Activated CD4-positive, alpha-beta T cell treated with anti-CD3 and anti-CD28 coated beads for 48 hours (primary cell): ENCODE measurements at places on chromosomes 5 and 9.

GRCh38 chr9:129175825-129176633, 2.0 kb downstream of the IER5L start:
- peak; percentile 83 for DNase-seq

DNA sequence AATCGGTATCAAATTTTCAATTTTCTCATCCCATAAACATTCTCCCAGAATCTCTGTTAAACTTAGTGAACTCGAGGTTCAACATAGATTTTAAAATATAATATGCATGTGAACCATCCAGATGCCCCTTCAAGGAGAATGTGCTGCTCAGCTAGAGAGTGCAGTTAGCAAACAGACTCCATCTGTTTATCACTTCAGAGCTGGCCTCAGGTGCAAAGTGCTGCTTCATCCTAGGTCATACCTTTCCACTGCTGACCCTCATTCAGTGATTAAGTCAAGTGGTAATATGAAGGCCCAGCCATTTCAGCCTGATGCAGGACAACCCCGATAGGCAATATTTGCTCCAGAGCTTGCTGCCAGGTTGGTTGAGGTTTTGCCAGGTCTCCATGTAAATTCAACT, 339.0 kb upstream of the POU5F2 start:
- no peak for DNase-seq

GRCh38 chr5:27325513-27325912, 287.1 kb upstream of the CDH9 start:
- no peak for DNase-seq

DNA sequence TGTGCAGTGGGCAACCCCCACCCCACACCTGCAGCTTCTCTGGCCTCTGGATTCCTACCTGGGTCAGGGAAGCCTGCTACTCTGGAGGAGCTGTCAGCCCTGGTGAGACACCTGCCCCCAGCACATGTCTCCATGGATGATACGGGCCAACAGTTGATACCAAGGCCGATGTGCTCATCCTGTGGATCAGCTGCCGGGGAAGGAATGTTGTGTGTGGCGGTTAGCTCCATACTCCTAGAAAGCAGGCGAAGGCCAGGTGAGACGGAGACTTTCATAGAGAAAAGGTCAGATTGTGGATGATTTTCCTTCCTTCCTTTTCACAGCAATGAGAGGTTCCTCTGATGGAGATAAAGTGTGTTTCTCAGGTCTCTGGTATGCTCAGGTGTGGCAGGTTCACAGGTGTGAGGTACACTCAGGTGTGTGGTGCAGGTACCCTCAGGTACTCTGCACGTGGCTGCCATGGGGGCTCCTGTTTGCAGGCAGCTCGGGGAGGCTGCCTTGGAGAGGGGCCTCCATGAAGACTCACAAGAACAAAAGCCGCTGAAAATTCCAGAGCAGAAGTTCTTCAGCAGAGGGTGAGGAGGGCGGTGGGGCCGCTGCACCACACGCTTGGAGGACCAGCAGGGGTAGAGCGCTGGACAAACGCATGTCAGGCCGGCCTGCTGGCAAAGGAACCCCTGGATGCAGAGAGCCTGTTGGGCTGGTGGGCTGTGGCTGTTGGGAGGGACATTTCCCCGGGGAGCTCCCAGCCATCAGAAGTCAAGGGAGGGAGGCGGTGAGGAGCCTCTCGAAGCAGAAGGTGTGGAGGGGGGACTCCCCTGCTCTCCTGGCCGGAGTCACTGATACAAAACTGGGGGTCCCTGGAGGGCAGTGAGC, 5.1 kb upstream of the AHRR start:
- DNase-seq = no peak

- DNase-seq = no peak
These were observed 86.8 kb downstream of the SLC24A2 start for GRCh38 chr9:19701991-19702390.

DNA sequence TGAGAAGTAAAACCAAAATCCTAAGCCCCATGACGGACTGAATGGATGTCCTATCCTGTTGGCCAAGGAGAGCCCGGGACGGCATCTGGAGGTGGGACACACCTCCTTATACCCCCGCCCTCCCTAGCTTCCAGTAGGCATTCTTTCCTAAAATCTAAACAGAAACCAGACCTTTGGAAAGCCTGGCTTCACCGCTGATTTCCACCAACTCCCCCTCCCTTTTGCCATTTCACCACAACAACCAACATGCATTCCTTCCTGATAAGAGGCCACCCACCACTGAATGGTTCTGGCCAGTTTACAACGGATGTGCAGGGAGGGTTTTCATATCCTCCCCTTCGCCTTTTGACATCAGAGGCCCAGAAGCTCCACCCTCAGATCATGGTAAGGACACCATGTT, 9.2 kb upstream of the RARS1 start:
- DNase-seq = no peak

DNA sequence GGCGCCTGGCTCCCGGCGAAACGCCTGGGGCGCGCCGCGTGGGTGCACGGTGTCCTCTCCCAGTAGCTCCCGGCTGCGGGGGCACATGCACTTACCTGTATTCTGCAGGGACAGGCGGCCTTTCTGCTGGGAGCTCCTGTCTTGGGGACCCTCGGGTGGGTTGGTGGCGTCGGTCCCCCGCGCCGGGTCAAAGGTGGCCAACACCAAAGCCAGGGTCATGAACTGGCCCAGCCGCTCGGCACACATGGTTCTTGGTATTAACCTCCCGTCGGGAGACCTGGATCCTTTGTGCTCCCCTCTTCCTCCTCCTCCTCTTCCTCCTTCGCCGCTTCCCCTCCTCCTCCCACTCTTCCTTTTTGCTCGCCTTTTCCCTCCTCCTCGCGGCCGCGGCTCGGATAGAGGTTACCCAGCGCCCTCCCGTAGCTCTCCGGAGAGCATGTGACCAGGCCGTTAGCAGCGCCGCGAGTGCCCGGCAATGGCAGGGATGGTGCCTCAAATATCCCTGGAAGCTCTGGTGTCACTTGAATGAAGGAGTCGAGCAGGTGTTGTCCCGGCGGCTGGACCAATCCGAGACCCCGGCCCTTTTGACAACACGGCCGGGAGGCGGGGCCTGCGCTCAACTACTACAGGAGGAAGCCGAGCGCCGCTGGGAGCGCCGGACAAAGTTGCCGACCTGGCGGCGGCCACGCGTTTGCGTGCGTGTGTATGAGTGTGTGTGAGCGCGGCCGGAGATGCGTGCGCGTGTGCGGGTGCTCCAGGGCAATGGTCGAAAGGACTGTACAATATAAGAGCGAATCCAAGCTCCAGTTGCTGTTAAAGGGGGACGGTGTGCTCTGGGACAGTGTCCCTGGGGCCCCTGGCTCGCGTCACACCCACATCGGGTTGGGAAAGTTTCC, at the start of gene STC2:
STC2 (minus strand) TSS at position 467 of the 896 bp plus-strand sequence; CDS start at position 246, 221 bp downstream.
- peak; percentile 88 for DNase-seq

GRCh38 chr9:5895782-5896181, 5.1 kb downstream of the MLANA start:
- no peak for DNase-seq

DNA sequence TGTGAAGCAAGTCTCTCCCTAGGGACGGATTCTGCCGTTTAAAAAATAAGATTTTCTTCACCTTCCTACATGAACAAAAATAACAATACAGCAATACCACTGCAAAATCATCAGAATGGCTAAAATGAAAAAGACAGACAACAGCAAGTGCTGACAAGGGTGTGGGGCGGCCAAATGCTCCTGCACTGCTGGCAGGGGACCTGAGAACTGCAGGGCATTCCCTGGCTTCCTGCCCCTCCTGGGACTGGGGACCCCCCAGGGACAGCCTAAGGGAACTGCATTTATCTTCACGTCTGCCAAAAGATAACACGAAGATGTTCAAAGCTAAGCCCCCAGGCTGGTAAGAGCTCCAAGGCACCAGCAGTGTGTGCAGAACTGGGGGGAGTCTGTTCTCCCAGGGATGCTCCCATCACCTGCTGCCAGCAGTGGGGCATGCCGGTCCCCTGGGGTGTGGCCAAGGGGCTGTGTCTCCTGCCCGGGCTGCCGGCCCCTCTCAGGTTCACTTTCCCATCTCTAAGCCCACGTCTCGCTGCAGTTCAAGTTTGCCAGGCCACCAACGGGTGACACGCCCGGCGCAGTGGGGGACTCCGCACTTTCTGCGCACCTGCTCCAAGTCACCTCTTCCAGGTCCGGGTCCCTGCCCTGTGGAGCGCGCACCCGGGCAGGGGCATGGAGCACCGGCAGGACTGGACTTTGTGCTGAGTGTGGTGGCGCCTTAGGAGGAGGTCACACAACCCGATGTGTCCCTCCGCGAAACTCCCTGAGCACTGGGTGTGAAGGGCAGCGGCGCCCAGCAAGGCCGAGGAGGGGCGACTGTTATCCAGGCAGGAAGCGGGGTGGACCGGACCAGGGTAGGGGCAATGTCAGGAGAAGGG, 4.5 kb upstream of the EGFL7 start:
- no peak for DNase-seq

DNA sequence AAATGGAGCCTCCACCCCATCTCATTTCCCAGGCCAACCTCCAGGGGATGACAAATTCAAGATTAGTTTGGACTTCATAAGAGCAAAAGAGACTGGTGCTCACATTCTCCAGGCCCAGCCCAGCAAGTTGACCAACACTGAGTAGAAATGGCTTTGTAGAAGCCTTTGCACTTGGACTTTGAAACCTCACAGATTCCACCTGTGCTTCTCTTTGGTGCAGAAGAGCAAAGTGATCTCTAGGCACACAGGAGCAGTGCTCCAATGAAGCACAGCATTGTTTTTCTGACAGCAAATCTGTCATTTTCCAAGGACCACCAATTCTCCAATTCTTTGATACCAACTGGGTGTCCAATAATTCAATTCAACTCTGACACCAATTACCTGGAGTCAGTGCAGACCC, 17.1 kb upstream of the RNF145 start:
- DNase-seq = no peak

DNA sequence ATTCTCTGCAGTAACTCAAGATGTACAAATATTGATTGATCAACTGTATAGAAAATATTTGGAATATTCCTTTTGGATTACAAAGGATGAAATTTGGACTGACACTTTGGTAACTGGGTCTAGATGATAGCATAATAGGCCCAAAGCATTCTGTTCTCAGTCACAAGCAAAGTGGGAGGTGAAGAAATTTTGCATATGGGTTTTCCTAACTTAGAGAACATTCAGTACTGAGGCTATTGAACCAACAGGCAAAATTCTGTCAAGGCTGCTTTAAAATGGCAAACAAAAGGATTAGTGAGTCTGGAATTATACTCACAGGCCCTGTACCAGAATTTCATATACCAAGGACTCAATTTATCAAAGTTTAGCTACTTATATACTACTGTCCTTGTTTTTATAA, 1020.6 kb downstream of the TLE4 start:
- no peak for DNase-seq

DNA sequence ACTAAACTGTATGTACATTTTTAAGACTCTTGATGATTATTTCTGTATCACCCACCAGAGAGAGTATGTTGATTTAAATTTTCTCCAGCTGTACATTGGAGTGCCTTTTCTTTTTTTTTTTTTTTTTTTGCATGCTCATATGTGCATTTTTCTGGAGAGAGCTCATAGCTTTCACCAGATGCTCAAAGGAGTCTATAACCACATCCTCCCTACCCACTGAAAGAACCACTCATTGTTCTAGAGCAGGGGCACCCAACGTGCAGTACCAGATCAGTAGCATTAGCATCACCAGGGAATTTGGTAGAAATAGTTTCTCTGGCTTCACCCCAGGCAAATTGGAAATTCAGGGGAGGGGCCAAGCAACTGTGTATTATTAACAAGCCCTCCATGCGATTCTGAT, 53.9 kb upstream of the TMEM171 start:
- DNase-seq = no peak

DNA sequence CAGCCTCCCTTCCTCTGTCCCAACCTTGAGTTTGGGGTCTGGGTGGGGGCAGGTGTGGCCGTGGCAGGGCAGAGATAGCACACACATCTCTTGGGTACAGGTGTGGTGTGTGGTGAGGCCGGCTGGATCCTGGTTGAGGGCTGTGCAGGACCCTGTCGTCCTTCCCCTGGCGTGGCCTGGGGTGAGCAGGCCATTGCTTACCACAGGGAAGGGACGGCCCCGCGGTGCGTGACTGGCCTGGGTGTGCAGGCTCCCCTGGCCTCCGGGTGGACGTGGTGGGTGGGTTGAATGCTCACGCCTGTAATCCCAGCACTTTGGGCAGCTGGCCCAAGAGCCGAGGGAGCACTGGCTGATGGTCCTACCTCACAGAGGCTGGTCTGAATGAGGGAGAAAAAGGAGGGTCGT, 1.2 kb downstream of the ARRDC1 start:
- no peak for DNase-seq

- DNase-seq = no peak
These were observed 17.9 kb downstream of the ERAP1 start for GRCh38 chr5:96789794-96790330.

- DNase-seq = no peak
These were observed 12.5 kb downstream of the CAMK2A start for GRCh38 chr5:150277043-150277442.

GRCh38 chr9:35114840-35115628, 628 bp downstream of the ATOSB start:
- peak; percentile 55 for DNase-seq

DNA sequence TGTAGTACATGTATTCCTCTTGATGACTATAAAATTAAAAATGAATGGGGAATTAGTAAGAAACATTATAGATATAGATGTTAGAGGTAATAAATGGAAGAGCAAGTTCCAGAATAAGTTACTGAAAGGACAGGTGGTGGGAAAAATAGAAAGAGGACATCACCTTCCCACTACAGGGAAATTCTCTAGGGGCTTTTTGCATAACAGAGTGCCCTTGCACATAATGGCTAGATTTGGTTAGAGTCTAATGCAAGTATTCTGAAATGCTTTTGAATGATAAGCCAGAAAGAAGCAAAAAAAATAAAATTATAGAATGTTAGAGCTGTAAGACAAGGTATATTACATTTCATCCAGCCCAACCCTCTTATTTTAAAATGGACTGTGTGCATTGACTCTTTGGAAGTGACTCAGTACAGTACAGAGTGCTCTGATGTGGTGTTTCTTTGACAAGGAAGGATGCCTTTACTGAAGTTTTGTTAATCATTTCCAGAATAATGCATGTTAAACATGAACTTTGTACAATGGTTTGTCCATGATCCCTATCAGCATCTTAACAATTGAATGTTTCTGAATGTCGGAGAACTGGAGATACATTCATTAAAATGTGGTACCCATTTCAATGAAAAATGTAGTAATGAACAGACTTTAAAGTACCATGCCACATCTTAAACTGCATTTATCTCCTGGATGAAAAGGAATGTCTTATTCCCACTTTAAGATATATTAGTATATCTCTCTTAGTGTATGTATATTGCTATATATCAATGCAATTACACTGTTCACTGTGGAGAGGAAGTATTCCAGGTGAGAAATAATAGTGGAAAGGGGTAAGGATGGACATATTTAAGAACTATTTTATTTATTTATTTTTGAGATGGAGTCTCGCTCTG, 391.1 kb downstream of the ADGRV1 start:
- no peak for DNase-seq

GRCh38 chr5:86439593-86440110, 178.1 kb upstream of the COX7C start:
- DNase-seq = no peak

- no peak for DNase-seq
These were observed 2.7 kb downstream of the BSPRY start for GRCh38 chr9:113352006-113352405.

DNA sequence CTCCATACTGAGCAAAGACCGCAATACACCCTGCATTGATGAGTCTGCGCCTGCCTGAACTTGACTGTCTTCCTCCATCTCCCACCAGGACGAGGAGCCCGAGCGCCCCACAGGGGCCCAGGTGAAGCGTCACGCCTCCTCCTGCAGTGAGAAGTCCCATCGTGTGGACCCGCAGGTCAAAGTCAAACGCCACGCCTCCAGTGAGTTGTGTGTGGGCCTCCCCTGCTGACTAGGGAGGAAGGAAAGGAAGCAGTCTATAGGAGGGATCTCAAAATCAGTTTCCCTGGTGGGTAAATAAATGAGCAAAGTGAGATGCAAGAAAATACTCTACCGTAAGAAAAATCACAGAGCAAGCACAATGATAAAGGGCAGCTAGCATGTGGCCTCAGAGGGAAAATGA, 22.8 kb upstream of the GRPEL2 start:
- DNase-seq = no peak
